ENCODE measurements at places on chromosomes 1 and 21.

DNA sequence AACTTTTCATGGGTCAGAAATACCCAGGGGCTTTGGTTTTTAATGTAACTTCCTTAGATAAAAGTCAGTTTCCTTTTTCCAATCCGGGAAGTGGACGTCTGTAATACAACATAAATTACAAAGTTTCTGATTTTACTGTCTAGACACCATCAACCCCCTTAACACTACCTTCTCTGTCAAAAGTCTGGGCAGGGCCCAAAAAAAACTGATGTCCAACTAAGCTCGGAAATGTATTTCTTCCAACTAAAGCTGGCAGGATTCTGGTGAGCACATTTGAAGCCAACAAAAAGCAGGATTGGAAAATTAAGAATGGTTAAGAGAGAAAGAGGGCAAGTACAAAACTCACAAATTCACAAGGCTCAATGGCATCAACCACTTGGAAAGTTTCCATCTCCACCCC lies 24.3 kb downstream of the DDAH1 start:
- DNase-seq: no peak

GRCh38 chr1:193179094-193179493 lies 7.3 kb downstream of the B3GALT2 start:
- no peak for DNase-seq

- DNase-seq: peak; percentile 83
Observed at GRCh38 chr1:66253330-66253921, 280.5 kb upstream of the SGIP1 start.

GRCh38 chr1:47779613-47780012 lies 217.6 kb downstream of the TRABD2B start:
- no peak for DNase-seq

GRCh38 chr21:26388731-26389231 lies 184.3 kb downstream of the CYYR1 start:
- peak; percentile 62 for DNase-seq

GRCh38 chr1:112529301-112529700 lies 20.5 kb downstream of the WNT2B start:
- no peak for DNase-seq

GRCh38 chr1:163173121-163173520 lies 29.6 kb downstream of the RGS5 start:
- peak; percentile 30 for DNase-seq

GRCh38 chr1:118145721-118146120 lies 39.3 kb downstream of the SPAG17 start:
- no peak for DNase-seq

DNA sequence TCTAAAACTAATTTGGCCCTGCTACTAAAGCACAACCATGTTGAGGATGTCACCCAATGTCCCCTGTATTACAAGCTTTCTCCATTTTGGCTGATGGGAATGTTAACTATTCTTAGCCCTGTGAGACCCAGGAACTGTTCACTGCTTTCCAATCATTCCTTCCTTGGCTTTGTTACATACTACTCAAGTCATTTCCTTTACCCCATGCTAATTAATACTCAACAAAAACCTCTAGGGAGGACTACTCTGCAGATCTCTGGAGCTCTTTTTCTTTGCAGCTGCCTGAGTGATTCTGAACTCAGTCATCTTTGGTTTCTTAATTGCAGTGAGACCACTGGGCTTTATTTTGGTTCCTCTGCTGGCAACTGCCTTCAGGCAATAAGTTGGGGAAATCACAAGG lies 23.3 kb upstream of the RPE65 start:
- DNase-seq: no peak

- DNase-seq: peak; percentile 52
Observed at GRCh38 chr1:39625462-39626273, 13.8 kb downstream of the HEYL start.

DNA sequence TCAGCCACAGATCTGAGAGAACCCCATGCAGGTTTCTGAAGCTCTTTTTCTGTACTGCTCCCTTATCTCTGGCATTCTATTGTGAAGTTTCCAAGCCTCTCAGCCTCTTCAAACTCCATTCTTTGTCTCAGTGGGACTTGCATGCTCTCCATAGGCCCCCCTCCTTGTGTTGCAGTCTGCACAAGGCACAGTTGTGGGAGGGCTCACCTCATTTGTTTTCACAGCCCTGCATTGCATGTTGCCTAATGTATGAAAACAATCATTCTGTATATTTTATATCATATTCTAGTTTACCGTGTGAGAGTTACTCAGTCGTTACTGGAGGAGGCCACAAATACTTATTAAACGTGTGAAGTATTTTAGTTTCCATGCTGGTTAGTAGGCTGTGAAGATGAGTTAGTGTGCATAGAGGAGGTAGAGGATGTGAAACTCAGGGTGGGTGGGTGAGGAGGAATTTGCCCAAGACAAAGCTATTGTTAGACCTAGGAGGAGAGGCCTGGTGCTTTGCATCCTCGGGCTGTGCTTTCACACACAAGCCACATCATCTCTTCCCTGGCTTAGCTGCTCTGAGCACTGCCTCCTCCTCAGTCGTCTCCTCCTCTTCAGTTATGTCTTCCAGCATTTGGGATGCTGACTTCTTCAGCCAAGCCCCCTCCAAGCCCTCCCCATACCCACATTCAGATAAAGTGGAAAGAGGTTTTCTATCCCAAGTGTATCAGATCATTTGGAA lies 7.8 kb upstream of the CHI3L2 start:
- DNase-seq: no peak

DNA sequence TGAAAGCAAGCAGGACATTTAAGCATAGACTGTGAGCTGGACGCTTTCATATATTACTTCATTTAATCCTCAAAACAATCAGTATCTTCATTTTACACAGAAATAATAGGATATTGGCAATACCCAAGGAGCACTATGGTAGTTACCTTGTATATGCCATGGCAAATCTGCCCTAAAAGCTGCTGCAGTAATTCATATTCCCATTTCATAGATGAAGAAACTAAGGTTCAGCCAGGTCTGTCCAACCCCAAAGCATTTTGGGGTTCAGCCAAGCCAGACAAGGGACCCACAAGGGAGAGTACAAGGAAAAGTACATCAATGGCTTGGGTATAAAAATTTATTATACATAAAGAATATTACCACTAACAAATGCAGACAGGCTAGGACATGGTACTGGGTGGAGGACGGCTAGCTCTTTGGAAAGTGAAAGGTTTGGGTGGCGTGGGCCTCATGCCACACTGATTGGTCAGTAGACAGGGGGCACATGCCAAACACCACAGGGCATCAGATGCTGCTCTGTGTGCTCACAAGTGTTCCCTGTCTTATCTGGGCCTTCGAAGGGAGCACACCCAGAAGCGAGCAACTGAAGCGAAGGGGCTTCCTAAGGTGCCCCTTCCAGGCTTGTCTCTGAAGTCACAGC lies 23.9 kb upstream of the PTAFR start:
- no peak for DNase-seq

GRCh38 chr1:232503497-232503896 lies 126.4 kb downstream of the SIPA1L2 start:
- DNase-seq: no peak

- no peak for DNase-seq
Observed at GRCh38 chr1:89394851-89395250, 31.0 kb downstream of the GBP6 start.

GRCh38 chr1:232463225-232463624 lies 166.7 kb downstream of the SIPA1L2 start:
- DNase-seq: no peak

DNA sequence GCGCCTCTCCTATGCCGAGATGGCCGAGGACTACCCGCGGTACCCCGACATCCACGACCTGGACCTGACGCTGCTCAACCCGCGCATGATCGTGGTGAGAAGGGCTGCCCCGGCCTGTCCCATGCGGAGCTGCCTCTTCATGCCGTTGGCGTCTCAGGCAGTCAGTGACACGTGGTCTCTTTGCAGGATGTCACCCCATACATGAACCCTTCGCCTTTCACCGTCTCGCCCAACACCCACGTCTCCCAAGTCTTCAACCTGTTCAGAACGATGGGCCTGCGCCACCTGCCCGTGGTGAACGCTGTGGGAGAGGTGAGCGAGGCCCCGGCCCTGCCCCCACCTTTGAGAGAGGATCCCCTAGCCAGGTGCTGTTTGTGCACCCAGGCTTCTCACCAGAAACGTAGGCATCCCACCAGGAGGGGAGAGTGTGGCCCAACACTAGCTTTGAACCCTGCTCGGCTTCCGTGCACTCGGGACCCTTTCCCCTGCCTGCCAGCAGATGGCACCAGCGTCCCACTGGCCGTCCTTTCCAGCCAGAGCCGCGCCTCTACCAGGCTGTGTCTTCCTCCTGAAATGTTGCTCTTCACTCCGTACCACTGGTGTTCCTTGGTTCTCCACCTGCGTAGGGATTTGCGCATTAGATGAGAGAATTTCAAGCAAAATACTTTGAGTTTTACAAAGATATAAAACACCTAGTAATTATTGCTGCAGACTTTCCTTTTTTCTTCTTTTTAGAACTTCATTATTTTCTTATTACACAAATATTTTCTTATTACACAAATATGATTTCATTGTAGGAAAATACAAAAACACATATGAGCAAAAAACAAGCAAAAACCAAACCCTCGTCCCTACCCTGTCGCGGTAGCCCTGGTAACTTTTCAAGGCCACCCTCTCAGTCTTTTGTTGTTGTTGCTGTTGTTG lies 9.0 kb downstream of the NPPA start:
- peak; percentile 52 for DNase-seq

DNA sequence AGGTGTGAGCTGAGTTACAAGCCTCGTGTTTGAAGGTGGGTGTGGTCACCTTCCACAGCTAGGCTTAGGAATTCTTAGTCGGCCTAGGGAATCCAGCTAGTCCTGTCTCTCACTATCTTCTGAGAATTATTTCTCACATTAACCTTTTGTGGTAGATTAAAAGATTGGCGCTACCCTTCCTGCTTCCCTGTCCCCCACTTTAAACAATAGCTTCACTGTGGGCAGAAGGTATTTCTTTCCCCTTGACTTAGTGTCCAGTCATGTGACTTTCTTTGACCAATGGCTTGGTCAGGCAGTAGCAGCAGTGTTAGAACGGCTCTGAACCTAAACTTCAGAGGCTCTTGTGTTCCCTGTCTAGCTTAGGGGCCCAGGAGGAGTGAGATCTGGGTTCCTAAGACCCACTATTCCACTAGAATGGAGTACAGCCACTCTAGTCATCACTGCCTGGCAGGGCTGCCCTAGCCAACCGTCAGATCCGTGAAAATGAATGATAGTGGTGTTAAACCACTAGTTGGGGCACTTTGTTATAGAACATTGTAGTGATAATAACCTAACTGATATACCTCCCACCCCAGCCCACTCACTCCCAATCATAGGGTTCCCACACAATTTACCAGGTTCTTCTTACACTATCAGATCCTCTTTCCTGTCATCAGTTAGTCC lies 13.9 kb upstream of the C1orf141 start:
- no peak for DNase-seq

DNA sequence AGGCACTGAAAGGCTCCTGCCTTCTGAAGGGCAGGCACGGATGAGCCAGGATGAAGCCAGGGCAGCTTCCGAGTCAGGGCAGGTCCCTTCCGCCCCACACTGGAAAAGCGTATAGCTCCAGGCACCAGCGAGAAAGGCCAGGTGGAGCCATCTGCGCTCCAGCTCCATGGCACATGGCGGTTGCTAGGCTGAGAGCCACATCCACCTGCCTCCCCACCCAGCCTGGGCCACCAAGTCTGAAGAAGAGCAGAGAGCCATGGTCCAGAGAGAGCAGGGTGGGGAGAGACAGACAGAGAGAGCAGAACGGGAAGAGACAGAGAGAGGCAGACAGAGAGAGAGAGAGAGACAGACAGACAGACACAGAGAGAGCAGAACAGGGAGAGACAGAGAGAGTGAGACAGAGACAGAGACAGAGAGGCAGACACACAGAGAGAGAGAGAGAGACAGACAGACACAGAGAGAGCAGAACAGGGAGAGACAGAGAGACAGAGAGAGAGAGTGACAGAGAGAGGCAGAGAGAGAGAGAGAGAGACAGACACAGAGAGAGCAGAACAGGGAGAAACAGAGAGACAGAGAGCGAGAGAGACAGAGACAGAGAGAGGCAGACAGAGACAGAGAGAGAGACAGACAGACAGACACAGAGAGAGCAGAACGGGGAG lies 5.2 kb downstream of the FNDC10 start:
- DNase-seq: no peak

DNA sequence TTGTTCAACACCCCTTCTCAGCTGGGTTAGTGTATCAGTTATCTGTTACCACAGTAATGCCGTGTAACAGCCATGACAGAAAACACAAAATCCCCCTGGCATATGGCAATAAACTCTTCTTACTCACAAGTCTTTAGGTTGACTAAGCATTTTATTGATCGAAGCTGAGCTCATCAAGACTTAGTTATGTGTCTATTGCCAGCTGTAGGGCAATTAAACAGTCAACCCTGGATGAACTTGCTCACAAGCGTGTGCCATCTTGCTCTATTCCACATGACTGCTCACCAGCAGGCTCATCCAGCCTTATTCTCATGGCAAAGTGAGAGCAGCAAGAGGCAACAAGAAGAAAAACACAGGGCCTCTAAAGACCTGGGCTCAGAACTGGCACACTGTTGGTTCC lies 333.8 kb upstream of the PTBP2 start:
- no peak for DNase-seq

DNA sequence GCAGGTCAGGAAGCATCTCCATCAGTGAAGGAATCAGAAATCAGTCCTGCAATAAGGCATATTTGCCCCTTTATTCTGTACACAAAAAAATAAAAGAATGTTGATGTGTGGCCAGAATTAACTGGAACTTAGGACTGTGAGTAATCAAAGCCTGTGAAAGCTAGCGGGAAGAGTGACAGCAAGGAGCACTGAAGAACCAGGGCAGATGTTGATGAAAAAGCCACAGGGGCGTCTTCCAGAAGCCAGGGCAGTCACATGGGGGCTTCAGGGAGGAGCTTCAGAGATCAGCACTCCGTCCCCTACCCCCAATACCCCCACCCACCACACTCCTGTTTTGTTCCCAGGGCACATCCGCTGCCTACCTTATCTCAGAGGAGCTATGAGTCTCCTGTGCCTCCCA lies 502.8 kb downstream of the AJAP1 start:
- DNase-seq: no peak

DNA sequence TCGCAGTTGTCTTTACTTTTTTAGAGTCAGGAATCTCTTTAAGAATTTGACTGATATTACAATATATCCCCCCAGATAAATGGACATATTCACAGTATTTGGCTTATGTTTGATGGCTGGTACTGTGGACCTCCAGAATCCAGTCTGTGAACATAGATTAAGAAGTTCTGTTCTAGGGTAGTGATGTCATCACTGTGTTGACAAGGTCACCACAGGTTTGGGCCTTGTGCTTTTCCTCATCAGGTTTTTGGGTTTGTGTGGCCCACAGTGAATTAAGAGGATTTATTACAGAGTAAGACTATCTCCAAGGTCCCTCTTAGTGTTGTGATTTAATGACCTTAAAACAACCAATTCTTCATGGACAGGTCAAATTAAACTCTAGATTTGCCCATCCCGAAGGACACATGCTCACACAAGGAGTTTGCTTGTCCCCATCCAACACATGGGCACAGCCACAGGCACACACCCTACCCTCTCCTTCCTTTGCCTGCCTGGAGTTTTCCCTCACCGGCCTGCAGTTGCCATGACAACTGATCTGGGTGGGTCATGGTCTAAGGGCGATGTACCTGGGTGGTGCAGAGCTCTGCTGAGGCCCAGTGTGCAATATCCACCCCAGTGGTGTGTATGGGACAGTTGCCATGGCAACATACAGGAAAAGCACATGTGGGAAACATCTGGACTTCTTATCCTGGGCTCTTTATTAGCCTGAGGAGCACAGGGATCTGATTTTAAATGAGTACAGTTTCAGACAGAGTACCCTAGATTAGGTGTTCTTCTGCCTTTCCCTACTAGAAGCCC lies 98.6 kb downstream of the NAV1 start:
- peak; percentile 82 for DNase-seq

- no peak for DNase-seq
Observed at GRCh38 chr1:16064536-16065268, 8.7 kb downstream of the FAM131C start.
